ENCODE measurements at places on chromosomes 13 and 19.

DNA sequence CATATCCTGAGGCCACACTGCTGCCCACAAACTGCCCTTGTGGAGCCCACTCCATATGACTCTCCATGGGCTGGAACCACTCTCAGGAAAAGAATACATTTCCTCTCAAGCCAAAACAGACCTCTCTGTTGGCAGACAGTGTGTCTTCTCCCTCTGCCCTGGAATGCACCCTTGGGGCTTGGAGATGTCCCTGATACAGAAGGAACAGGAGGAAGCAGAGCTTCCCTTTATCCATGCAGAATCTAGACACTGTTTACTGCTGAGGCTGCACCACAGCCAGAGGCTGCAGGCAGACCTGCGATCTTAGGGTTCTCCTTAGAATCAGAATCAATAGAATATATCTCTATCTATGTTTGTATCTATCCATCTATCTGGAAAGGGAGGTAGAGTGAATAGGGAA, 26.8 kb upstream of the CYP4F8 start:
- no peak for DNase-seq
- no peaks in the 10 kb centered on the region for H3K27me3 ChIP-seq
- H3K36me3 ChIP-seq, result no peaks in the 10 kb centered on the region
- peaks cover 7% of the 10 kb centered on the region for H3K4me1 ChIP-seq
- H3K4me3 ChIP-seq, result no peak overlapping the region
- no peak overlapping the region for H3K27ac ChIP-seq

GRCh38 chr19:49432141-49433073, 7.2 kb downstream of the GFY start:
- no peak overlapping the region for H3K4me3 ChIP-seq
- H3K27ac ChIP-seq, result no peak overlapping the region
- H3K4me1 ChIP-seq, result peaks cover 41% of the 10 kb centered on the region
- DNase-seq, result no peak
- H3K27me3 ChIP-seq, result peaks cover 56% of the 10 kb centered on the region

DNA sequence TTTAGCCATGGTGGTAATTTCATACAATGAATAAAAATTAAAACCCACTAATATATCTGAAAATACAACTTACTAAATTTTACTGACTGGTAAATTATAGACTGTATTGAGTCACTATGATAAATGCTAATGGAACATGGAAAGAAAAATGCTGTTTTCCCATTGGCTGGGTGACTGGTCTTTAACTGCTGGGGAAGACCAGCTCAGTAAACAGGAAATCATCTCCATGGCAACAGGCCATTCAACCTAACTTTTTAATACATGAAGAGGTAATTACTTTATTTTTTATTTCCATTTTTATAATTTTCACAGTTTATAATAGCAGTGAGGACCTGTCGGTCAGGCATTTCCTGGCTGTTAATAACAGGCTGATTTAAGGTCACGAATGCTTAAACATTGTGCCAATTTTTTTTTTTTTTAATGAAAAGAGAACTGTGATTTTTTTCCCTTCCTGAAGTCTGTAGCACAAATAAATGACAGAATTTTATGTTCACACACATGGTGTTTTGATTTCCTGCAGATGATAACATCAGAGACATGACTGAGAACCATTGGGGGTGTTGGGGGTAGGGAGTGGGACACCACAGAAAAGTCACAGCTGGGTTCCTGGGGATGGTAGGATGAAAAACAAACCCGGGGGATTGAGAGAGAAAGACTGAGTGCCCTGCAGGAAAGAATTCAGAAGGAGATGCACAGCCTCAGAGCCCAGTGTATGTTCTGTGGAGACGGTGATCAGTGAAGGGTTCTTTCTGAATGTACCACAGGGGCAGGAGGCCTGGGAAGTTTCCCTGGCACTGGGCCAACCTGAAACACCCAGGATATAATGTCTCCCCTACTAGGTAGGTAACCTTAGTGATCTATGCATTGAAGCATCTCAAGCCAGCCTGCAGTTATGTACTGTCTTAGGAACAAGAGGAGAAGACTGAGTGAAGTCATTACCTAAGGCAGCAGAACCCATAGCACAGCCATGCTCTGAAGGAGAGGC, 297.1 kb downstream of the COG6 start:
- no peak overlapping the region for H3K4me3 ChIP-seq
- no peaks in the 10 kb centered on the region for H3K36me3 ChIP-seq
- no peak overlapping the region for H3K27ac ChIP-seq
- DNase-seq, result peak; percentile 17
- H3K4me1 ChIP-seq, result peaks cover 43% of the 10 kb centered on the region

- no peaks in the 10 kb centered on the region for H3K36me3 ChIP-seq
- H3K27ac ChIP-seq, result no peak overlapping the region
- H3K4me1 ChIP-seq, result no peaks in the 10 kb centered on the region
- H3K27me3 ChIP-seq, result no peaks in the 10 kb centered on the region
- no peak overlapping the region for H3K4me3 ChIP-seq
- DNase-seq, result no peak
Measured at GRCh38 chr13:26378116-26378515, 124.2 kb downstream of the CDK8 start.

- no peaks in the 10 kb centered on the region for H3K36me3 ChIP-seq
- H3K27me3 ChIP-seq, result no peaks in the 10 kb centered on the region
- H3K27ac ChIP-seq, result no peak overlapping the region
- no peaks in the 10 kb centered on the region for H3K4me1 ChIP-seq
- no peak overlapping the region for H3K4me3 ChIP-seq
Measured at GRCh38 chr13:63081400-63082014, 1665.9 kb upstream of the PCDH20 start.

DNA sequence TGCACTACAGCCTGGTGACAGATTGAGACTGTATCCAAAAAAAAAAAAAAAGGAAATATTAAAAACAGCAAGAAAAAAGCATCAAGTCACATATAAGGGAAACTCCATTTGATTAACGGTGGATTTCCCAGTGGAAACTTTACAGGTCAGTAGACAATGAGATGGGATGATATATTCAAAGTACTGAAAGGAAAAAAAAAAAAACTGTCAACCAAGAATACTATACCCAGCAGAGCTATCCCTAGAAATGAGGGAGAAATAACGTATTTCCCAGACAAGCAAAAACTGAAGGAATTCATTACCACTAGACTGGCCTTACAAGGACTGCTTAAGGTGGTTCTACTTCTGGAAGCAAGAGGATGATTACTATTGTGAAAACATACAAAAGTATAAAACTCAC, 87.4 kb downstream of the C1QTNF9 start:
- H3K4me3 ChIP-seq, result no peak overlapping the region
- no peak overlapping the region for H3K27ac ChIP-seq
- no peaks in the 10 kb centered on the region for H3K27me3 ChIP-seq
- H3K36me3 ChIP-seq, result no peaks in the 10 kb centered on the region

DNA sequence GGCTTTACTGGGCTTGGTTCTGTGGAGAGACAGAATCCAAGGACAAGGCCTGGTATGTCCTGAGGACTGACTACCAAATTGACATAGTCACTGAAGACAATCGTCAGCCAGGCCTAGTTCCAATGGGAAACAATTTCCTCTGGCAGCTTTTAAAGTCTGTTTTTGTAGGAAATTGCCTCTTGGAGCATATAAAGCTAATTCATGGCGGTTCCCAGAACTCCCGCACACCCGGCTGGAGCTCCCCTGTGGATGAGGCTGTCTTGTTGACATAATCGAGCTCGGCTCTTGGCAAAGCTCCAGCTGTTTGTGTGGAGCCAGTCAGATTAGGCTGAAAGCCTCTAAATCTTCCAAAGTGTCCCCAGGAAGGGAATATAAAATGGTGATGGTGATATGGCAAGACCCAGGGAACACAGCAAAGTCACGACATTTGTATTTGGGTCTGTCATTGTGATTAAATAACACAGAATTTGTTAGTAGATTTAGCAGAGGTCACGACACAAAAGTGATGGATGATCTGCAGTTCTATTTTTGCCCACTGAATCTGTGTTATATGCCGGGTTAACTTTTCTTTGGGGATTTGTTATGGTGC, 395.0 kb downstream of the PCDH9 start:
- H3K27me3 ChIP-seq, result no peaks in the 10 kb centered on the region
- no peaks in the 10 kb centered on the region for H3K36me3 ChIP-seq
- no peak overlapping the region for H3K27ac ChIP-seq
- H3K4me1 ChIP-seq, result no peaks in the 10 kb centered on the region
- DNase-seq, result no peak
